CD8-positive, alpha-beta memory T cell (primary cell): ENCODE measurements at places on chromosomes 12 and 14.

GRCh38 chr14:71487941-71488340 is 444.3 kb upstream of the RGS6 start:
- no peak overlapping the region for H3K27ac ChIP-seq
- DNase-seq = no peak
- no peak overlapping the region for H3K4me3 ChIP-seq
- H3K4me1 ChIP-seq = no peaks in the 10 kb centered on the region
- no peaks in the 10 kb centered on the region for H3K36me3 ChIP-seq

GRCh38 chr14:97138801-97139200 is 341.6 kb downstream of the VRK1 start:
- H3K4me3 ChIP-seq = no peak overlapping the region
- no peaks in the 10 kb centered on the region for H3K4me1 ChIP-seq
- no peak overlapping the region for H3K27ac ChIP-seq

DNA sequence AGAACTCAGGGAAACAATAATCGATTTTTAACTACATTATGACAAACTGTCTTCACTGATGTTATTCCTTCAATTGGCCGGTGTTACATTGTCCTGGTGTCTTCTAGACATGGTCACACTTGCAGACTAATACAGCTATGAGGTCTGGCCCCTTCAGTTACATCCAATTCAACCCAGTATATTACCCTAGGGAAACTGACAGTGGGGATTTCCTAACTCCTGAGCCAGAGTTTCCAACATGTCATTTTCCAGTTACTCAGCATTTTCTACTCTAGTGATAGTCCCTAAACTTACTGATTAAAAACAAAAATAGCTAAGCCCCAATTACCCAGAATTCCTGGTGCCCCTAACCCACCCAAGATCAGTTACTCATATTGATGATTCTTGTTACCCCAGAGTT is 21.1 kb downstream of the IFNG start:
- DNase-seq = no peak

GRCh38 chr14:69149461-69150244 is 3.3 kb downstream of the DCAF5 start:
- peak overlapping the region; percentile 0 for H3K27ac ChIP-seq
- no peak for DNase-seq
- H3K4me3 ChIP-seq = no peak overlapping the region

- no peak for DNase-seq
- peak overlapping the region; percentile 96 for H3K27ac ChIP-seq
- H3K4me3 ChIP-seq = peak overlapping the region; percentile 91
These were observed 1.6 kb upstream of the ACTR6 start for GRCh38 chr12:100199023-100199346.

DNA sequence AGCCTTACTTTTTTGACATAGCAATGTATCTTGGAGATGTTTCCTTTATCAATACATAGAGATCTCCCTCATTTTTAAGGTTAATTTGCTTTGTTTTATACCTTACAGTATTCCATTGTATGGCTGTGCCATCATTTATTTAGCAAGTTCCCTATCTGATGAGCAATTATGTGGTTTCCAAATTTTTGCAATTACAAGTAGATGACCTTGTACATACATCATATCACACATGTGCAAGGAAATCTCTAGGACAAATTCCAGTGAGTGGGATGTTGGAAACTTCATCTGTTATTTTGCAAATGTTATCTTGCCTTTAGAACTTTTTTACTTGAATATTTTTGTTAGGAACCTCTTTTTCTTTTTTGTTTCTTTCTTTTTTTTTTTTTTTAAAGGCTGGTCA is 49.7 kb downstream of the DRAM1 start:
- no peak for DNase-seq
- no peak overlapping the region for H3K4me3 ChIP-seq
- H3K27me3 ChIP-seq = no peaks in the 10 kb centered on the region
- H3K36me3 ChIP-seq = no peaks in the 10 kb centered on the region
